ENCODE measurements at places on chromosomes 4 and X.

GRCh38 chr4:52611030-52611555, 48.0 kb downstream of the USP46 start:
- DNase-seq = no peak

- DNase-seq = no peak
These were observed 132.0 kb downstream of the ANK2 start for GRCh38 chr4:113181289-113182007.

GRCh38 chr4:153472122-153473037, 6.2 kb downstream of the TMEM131L start:
- no peak for DNase-seq

GRCh38 chr4:159503236-159504008, 400.5 kb downstream of the RAPGEF2 start:
- no peak for DNase-seq

GRCh38 chr4:117093571-117093970, 8.2 kb upstream of the TRAM1L1 start:
- DNase-seq = no peak

- DNase-seq = no peak
These were observed 178.4 kb downstream of the ARHGAP10 start for GRCh38 chr4:147910315-147910714.

GRCh38 chrX:13279279-13280018, 40.4 kb downstream of the ATXN3L start:
- DNase-seq = no peak

DNA sequence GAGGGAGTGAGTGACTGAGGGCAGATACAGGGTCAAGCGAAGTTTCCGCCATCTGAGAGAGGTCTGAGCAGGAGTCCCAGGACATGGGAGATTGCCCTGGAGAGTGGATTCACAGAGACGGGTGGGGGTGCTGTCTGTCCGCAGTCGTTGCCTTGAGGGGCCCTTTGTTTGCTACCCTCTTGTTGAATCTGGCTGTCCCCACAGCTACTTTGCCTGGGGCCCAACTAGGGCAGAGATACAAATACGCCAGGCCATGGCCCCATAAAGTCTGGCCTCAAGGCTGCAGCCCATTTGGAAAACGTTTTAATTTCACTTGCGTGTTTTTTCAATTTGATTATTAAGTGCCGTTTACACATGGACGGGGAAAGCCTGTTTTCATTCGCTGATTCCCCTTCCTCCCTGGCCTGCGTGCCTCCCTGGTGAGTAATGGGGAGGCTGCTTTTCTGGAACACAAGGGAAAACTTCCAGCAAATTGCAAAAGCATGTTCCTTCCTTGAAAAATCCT, 134.4 kb downstream of the SMIM20 start:
- peak; percentile 38 for DNase-seq
